ENCODE measurements at places on chromosomes 11 and 22.
A peak's percentile ranks its signal among the peaks of the same experiment; 100 is the strongest.

DNA sequence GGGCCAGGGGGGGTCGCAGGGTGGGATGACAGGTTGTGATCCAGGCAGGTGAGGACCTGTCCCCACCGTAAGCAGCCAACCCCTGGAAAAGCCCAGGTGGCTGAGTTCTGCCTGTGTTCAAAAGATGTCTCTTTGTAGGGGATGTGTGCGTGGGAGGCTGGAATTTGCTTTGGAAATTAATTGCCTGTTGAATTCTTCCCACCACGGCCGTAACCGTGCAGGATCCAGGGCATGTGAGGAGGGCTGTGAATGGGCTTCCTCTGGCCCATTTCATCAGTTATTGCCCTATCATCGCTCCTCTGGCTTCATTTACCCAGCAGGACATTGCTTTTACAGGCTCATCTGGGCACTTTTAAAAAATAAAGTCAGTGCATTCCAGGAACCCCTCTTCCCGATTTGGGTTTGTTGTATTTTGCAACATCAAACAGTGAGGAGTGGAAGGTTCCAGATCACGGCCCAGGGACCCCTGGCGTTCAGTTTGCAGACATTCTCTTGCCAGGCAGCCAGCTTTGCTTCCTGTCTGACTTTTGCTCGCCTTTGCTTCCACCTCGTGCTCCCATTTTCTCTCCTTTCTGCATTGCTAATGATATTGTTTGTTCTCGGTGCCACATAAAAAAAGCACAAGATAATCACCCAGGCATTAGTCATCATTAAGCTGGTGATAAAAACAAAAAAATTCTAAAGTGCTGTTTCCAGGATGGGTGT, 1306.6 kb downstream of the BRD1 start:
- no peak for DNase-seq

DNA sequence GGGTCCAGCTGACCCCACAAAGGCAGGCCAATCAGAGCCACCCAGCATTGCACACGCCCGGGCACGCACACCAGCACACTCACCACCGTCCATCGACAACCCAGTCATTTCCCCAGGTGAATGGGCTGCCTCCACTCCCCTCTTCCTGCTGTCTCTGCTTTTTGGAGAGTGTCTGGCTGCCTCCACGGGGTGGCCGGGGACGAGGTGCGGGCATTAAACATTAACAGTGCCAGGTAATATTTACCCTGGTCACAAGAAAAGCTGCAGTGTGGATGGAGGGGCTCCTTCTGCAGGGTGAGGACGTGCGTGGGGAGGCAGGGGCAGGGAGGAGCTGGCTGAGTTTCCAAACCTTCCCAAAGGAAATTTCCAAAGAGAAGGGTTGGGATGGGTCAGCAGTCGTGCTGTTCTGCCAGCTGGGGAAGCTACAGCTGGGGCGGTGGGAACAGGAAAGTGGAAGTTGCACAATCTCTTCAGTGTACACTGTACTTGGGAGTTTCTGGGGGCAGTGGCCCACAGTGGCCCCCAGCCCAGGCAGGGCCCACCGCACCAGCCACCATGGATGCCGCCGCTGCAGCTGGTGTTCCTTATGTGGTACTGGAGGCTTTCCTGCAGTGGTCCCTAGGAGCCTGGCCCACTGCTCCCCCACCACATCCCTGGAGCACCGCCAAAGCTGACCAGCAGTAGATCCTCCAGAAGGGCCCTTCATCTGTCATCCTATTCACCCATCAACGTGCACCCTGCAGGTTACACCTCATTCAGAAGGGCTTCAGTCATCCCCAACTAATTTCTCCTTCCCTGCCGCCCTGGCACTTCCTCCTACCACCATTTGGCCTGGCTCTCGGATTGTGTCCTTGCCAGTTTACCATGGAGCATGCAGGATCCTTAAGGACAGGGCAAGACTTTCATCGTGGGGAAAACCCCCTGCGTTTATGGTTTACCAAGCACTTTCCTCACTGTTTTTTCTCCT, at the start of gene FXYD2:
Gene FXYD2, minus strand, starts transcription at position 174 of the 967 bp plus-strand sequence. Its CDS starts 66 bp downstream, at position 108.
- no peak for DNase-seq

- DNase-seq: peak; percentile 32
Measured at GRCh38 chr11:100930185-100930778, 199.3 kb downstream of the PGR start.

GRCh38 chr11:72736452-72737069, 15.6 kb downstream of the ARAP1 start:
- no peak for DNase-seq

DNA sequence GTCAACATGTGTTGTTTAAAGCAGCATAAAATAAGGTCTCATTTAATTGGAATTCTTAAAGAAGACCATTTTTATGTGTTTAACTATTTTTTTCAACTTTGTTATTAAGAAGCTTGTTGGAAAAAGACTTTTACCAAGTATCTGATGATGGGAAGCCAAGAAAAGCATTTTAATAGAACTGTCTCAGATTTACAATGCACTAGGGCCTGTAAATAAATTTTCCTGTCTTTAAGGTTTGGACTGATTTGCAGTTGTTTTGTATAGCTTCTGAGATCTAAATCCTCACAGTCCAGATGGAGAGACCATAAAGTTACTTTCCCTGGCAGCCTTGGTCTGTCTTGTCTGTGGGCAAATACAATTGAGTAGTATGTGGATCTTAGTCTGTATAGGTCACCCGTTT, 41.6 kb downstream of the EXT2 start:
- DNase-seq: no peak

- DNase-seq: no peak
Measured at GRCh38 chr11:13347901-13348300, 70.3 kb downstream of the BMAL1 start.

GRCh38 chr11:58495906-58496305, 12.0 kb downstream of the OR5B21 start:
- no peak for DNase-seq

GRCh38 chr11:47914743-47915142, 65.6 kb upstream of the PTPRJ start:
- DNase-seq: peak; percentile 41
